A549 treated with ZK216348 at 1 μM for 4 hours (cell line): ENCODE measurements at places on chromosomes 12 and 14. TPM values are rescaled to one million over a fixed set of nuclear protein-coding genes. Genes with fewer than 3 reads are reported as not detected.

The MDM1 gene
- 4.0 to 7.6 TPM (median 7.3 TPM) in 5 replicates for total RNA-seq

The KRT86 gene
- 32.5 to 48.5 TPM (median 46.2 TPM) in 5 replicates for total RNA-seq

The TAS2R7 gene
- not detected in 5 replicates for total RNA-seq

The EPS8 gene
- total RNA-seq = 40.2 to 52.8 TPM (median 50.1 TPM) in 5 replicates

The FLVCR2 gene
- 7.8 to 9.2 TPM (median 8.6 TPM) in 5 replicates for total RNA-seq

The LHX5 gene
- not detected in 5 replicates for total RNA-seq

The OR4E1 gene
- total RNA-seq = not detected in 5 replicates

The SCNN1A gene
- total RNA-seq = 12.4 to 24.3 TPM (median 21.4 TPM) in 5 replicates

The HCAR2 gene
- total RNA-seq = 0.18 to 0.19 TPM in 2 of 5 replicates, not detected in the others

The KLHDC1 gene
- 0.15 to 0.36 TPM (median 0.26 TPM) in 5 replicates for total RNA-seq

The KCNA1 gene
- total RNA-seq = not detected in 5 replicates

The NRIP2 gene
- not detected in 5 replicates for total RNA-seq

The KRT85 gene
- total RNA-seq = not detected in 5 replicates

The CISTR gene
- not detected in 5 replicates for total RNA-seq

The KLRC3 gene
- 0.35 TPM in 1 of 5 replicates, not detected in the others for total RNA-seq

The PLA2G1B gene
- not detected in 5 replicates for total RNA-seq

The PTPN6 gene
- total RNA-seq = 6.2 to 12.8 TPM (median 11.9 TPM) in 5 replicates

The WDHD1 gene
- 9.3 to 17.0 TPM (median 12.5 TPM) in 5 replicates for total RNA-seq

The SIX6 gene
- not detected in 5 replicates for total RNA-seq

The AQP6 gene
- not detected in 5 replicates for total RNA-seq

The NTS gene
- 48.6 to 98.4 TPM (median 71.5 TPM) in 5 replicates for total RNA-seq

The CACNA1C gene
- total RNA-seq = 0.09 to 0.11 TPM in 2 of 5 replicates, not detected in the others

The MYO1H gene
- not detected in 5 replicates for total RNA-seq

The SERPINA10 gene
- total RNA-seq = not detected in 5 replicates

The TAS2R13 gene
- not detected in 5 replicates for total RNA-seq

The AP5M1 gene
- total RNA-seq = 13.9 to 21.3 TPM (median 19.1 TPM) in 5 replicates

The VRTN gene
- total RNA-seq = not detected in 5 replicates

The HECTD1 gene
- total RNA-seq = 61.4 to 80.1 TPM (median 69.2 TPM) in 5 replicates

The TC2N gene
- 0.51 to 0.85 TPM (median 0.84 TPM) in 5 replicates for total RNA-seq

The ZFHX2 gene
- 0.85 to 1.8 TPM (median 1.3 TPM) in 5 replicates for total RNA-seq

The SARNP gene
- total RNA-seq = 87.9 to 174 TPM (median 93.1 TPM) in 5 replicates

The GLI1 gene
- 3.9 to 8.8 TPM (median 7.3 TPM) in 5 replicates for total RNA-seq
